C1 segment of cervical spinal cord (tissue), 14 donors: ENCODE measurements at places on chromosomes 6 and 20.

DNA sequence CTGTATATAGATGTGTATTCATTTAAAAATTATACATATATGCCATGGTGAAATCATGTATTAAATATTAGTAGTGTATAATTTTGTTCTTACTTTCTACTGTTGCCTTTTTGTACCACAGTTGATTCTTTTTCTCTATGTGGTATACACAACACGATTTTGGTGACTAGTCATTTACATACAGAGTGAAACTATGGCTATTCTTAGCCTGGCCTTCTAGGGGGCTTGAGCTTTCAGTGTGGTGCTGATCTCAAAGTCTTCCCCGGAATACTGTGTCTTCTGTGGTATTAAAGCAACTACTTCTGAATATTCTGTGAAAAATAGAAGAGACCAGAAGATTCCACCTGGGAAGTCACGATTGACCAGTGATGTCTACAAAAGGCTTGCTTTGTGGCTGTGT, 301.9 kb downstream of the UTRN start:
- no peak for DNase-seq

DNA sequence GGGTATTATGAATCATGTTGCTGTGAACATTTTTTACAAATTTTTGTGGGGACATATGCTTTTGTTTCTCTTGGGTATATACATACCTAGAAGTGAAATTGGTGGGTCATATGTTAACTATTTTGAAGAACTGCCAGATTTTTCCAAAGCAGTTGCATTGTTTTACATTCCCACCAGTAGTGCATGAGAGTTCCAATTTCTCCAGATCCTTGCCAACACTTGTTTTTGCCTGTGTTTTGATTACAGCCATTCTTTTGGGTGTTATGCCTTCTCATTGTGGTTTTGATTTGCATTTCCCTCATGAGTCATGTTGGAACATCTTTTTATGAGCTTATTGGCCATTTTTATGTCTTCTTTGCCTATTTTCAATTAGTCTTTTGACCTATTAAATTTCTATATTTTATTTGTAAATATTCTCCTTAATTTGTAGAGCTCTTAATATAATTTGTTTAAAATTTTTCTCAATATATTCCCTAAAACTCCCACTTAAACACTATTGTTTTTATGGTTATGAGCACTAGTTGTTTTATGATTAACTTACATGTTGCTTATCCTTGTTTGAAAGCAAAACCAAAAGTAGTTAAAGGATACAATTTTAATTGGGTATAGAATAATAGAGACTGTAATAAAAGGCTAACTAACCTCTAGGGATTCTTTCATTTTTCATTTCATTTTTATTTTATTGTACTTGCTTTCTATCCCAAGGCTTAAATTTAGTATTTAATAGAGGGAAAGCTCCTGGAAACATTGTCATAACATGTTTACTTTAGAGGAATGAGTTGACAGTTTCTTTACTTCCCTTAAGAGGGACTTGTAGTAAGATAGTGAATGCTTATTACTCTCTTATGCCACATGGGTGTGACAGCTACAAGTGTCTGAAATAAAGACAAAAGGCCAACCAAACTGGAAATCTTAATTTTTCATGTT, 5.5 kb downstream of the UBR2 start:
- no peak for DNase-seq

- no peak for DNase-seq
Measured at GRCh38 chr20:33410081-33410742, 8.9 kb upstream of the CDK5RAP1 start.

GRCh38 chr20:6857927-6858326, 90.4 kb downstream of the BMP2 start:
- no peak for DNase-seq

DNA sequence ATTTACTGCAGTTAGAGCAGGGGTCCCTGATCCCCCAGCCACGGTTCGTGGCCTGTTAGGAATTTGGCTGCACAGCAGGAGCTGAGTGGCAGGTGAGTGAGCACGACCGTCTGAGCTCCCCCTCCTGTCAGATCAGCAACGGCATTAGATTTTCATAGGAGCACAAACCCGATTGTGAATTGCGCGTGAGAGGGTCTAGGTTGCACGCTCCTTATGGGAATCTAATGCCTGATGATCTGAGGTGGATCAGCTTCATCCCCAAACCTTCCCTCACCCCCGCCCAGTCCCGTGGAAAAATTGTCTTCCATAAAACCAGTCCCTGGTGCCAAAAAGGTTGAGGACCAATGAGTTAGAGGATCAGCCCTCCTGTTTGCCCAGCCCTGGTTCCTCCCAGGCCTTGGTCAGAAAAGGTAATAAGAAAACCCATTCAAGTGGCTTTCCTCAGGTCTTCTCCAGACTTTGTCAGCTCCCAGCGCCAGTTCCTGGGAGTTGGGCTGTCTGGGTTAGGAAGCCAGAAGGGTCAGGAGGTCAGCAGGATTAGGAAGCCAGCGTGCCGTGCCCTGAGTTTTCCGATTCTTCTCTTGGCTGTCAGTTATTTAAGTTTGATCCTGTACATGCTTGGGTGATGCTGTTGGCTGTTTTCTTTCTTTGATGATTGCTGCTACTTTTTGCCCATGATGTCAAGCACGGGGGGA, 139.9 kb upstream of the PMEPA1 start:
- no peak for DNase-seq

DNA sequence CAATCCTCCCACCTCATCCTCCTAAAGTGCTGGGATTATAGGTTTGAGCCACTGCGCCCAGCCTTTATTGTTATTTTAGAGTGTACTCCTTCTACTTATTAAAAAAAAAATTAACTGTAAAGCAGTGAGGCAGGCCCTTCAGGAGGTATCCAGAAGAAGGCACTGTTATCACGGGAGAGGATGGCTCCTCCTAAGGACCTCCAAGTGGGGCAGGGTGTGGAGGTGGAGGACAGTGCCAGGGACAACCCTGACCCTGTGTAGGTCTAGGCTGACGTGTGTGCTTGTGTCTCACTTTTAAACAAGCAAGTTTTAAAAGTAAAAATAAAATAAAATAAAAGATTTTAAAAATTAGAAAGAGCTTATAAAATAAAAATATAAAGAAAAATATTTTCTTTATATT, 23.7 kb upstream of the TAF4 start:
- DNase-seq, result no peak

GRCh38 chr6:44652547-44652946, 265.0 kb downstream of the CDC5L start:
- no peak for DNase-seq

- no peak for DNase-seq
Measured at GRCh38 chr6:37522836-37523235, 23.1 kb upstream of the CCDC167 start.

DNA sequence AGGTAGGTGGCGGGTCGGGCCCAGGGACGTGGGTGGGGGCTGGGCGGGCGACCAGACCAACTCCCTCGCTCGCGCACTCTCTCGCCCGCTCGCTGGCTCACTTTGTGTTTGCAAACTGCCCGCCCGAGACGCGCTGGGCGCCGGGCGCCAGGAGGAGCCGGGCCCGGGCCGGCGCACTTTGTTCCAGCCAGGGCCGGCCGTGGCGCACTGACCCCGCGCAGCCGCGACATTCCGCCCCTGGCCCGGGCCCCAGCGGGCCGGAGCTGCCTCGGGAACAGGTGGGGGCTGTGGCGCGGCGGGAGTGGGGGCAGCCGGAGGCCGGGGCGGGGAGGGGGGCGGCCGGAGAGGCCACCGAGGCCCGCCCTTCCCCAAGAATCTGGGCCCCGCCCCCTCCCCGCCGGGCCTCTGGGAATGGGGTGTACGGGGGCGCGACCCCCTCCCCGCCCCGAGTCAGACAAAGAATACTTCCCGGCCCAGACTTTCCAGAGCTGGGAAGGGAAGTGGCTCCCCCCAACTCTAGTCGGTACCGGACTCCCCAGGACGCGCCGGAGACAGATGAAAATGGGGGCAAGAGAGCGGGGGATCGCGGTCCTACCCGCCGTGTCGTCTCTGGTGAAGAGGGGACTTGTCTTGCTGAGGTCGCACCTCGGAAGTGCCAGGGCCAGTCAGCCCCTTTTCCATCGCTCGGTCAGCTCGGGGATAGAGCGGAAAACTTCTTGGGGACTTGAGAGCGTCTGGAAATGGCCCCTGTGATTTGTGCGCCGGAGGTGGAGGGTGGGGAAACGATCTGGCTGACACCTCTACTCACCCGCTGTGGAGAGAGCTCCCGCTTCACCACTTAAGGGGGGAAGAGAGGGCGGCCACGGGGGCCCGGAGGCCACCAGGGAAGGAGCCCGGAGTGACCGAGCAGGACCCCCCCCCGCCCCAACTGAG, 951 bp downstream of the FOXP4 start:
- DNase-seq, result no peak

- peak; percentile 82 for DNase-seq
Measured at GRCh38 chr20:36861875-36862801, 13.8 kb upstream of the TLDC2 start.
